ENCODE measurements at places on chromosomes 13 and 19.

DNA sequence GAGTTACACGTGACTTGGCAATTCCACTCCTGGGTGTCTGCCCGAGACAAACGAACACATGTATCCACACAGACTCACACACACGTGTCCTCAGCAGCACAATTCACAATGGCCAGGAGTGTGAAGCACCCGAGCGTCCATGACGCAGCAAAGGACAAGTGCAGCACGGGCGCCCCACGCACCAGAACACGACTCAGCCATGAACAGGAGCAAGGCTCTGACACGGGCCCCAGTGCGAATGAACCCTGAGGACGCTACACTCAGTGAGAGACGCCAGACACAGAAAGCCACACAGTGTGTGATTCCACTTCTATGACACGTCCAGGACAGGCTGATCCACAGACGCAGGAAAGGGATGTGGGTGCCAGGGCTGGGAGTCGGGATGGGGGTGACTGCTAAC is 36.4 kb downstream of the PIP5K1C start:
- peaks cover 43% of the 10 kb centered on the region for H3K4me1 ChIP-seq
- no peak overlapping the region for H3K4me3 ChIP-seq
- H3K36me3 ChIP-seq: peaks cover 68% of the 10 kb centered on the region

- peak overlapping the region; percentile 96 for H3K27ac ChIP-seq
- H3K27me3 ChIP-seq: no peaks in the 10 kb centered on the region
- peaks cover 75% of the 10 kb centered on the region for H3K36me3 ChIP-seq
- H3K4me3 ChIP-seq: peak overlapping the region; percentile 93
These were observed 681 bp upstream of the ZNF606 start for GRCh38 chr19:58003174-58003828.

DNA sequence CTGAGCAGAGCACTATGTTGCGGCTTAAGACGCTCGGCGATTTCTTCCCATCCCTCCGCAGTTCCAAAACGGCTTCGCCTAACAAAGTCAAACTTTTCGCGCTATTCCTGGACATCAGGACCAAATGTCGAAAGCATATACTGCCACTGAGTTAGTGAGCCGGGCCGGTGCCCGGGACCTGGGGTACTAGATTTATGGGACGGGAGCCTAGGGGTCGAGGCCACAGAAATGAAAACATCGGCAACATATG is 699 bp downstream of the RCBTB2 start:
- peak overlapping the region; percentile 98 for H3K27ac ChIP-seq
- no peaks in the 10 kb centered on the region for H3K36me3 ChIP-seq
- peaks cover 39% of the 10 kb centered on the region for H3K4me1 ChIP-seq
- H3K27me3 ChIP-seq: no peaks in the 10 kb centered on the region
- H3K4me3 ChIP-seq: peak overlapping the region; percentile 82
- DNase-seq: no peak

DNA sequence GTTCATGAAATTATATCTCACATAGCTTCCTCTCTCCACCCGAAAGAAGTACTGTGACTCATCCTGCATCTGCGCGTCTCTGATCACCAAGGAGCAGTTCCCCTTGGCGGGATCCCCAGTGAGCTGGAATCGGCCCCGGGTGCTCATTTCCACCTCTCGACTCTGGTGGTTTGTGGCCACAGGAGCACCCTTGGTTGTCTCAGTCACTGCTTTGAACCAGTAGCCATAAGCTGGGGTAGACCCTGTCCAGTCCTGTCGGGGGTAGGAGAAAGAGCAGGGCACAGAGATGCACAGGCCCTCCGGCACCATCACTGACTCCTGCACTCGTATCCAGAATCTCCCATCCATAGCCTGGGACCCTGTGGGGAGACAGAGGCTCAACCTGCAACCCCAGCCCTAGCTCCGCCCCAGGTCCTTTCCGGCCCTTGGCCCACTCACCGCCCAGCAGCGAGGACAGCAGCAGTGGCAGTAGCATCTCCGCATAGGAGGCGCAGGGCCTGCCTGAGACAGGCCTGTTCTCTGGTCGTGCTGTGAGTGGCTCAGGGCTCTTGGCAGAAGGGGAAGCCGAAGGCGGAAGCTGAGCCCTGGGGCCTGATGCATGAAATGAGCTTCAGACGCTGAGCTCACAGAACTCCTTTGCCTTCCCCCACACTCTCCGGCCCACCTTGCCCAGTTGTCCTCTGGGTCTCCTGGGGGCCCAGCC is at the start of gene SIGLEC10:
Gene SIGLEC10 (minus strand): TSS at position 536 of the 703 bp plus-strand sequence. CDS start 61 bp downstream, at position 475.
- H3K4me1 ChIP-seq: no peaks in the 10 kb centered on the region
- H3K4me3 ChIP-seq: no peak within 1 kb of the TSS
- peak; percentile 44 for DNase-seq
- peaks cover 89% of the 10 kb centered on the region for H3K27me3 ChIP-seq

DNA sequence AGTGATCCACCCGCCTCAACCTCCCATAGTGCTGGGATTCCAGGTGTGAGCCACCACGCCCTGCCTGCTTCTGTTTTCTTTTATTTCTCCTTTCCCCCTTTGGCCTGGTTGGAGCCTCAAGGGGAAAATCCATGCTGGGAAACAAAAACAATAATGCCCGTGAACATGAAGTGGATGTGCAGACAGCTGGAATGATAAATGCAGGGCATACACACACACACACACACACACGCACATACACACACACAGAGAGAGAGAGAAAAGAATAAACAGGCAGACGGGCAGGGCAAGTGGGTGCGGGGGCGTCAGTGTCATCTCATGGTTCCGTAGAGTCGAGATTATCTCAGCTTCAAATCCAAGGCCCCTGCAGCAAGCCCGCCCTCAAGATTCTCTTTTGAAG is 4.4 kb upstream of the PLEKHF1 start:
- no peak for DNase-seq
- H3K4me1 ChIP-seq: peaks cover 46% of the 10 kb centered on the region
- peak overlapping the region; percentile 98 for H3K27ac ChIP-seq
- H3K4me3 ChIP-seq: no peak overlapping the region
- no peaks in the 10 kb centered on the region for H3K36me3 ChIP-seq

DNA sequence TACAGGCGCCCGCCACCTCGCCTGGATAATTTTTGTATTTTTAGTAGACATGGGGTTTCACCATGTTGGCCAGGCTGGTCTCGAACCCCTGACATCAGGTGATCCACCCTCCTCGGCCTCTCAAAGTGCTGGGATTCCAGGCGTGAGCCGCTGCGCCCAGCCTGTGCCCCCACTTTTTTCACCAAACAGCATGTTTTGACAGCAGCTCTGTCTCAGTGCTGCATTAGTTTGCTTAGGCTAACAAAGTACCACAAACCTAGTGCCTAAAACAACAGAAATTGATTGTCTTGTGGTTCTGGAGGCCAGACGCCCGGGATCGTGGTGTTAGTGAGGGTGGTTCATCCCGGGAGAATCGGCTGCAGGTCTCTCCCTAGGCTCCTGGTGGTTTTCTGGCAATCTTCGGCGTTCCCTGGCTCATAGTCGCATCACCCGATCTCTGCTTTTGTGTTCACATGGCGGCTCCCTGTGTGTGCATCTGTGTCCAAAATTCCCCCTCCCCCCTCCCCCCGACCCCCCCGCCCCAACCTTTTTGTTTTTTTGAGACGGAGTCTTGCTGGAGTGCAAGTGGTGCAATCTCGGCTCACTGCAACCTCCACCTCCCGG is 30.0 kb downstream of the MYH14 start:
- H3K4me3 ChIP-seq: no peak overlapping the region
- H3K4me1 ChIP-seq: peaks cover 41% of the 10 kb centered on the region
- DNase-seq: no peak

- H3K4me1 ChIP-seq: peaks cover 35% of the 10 kb centered on the region
- H3K27ac ChIP-seq: peak overlapping the region; percentile 97
- no peaks in the 10 kb centered on the region for H3K27me3 ChIP-seq
- H3K36me3 ChIP-seq: peaks cover 33% of the 10 kb centered on the region
These were observed 550 bp downstream of the ZNF383 start for GRCh38 chr19:37218592-37218935.

DNA sequence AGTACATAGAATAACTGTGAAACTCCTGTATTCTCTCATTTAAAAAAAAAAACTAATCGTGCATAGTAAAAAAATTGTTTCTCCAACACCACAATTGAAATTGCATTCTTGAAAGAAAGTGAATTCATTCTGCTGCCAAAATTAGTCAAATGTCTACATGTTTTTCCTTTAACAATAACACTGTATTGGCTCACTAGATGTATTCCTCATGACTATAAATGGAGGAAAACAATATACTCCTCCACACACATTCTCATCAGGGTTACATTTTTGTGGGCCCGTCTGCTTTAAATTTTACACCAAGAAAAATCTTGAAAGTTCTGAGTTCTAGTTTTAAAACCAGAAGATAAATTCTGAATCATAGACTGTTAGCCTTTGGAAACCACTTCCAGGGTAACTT is 233.6 kb downstream of the KLF12 start:
- H3K36me3 ChIP-seq: no peaks in the 10 kb centered on the region
- no peaks in the 10 kb centered on the region for H3K4me1 ChIP-seq
- no peak for DNase-seq
- no peaks in the 10 kb centered on the region for H3K27me3 ChIP-seq
- H3K27ac ChIP-seq: no peak overlapping the region
- H3K4me3 ChIP-seq: no peak overlapping the region

DNA sequence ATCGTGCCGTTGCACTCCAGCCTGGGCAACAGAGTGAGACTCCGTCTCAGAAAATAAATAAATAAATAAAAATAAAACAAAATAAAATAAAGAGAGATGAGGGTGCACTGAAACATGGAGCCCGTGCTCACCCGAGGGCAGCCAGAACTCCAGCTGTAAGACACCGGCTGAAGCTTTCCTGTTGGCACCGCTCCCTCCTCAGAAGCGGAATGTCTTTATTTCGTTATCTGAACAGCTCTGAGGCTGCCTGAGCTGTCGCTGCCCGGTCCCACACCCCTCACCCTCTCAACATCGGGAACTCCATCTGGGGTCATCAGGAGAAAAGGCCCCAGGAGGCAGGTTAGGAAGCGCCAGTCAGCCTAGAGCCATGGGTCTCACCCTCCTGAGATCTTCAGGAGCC is 24.4 kb downstream of the ZNF787 start:
- H3K4me1 ChIP-seq: peaks cover 23% of the 10 kb centered on the region
- H3K4me3 ChIP-seq: no peak overlapping the region
- no peaks in the 10 kb centered on the region for H3K27me3 ChIP-seq
- peak overlapping the region; percentile 23 for H3K27ac ChIP-seq
- no peak for DNase-seq

- DNase-seq: no peak
- H3K4me1 ChIP-seq: no peaks in the 10 kb centered on the region
- H3K27ac ChIP-seq: no peak overlapping the region
- no peaks in the 10 kb centered on the region for H3K27me3 ChIP-seq
- no peak overlapping the region for H3K4me3 ChIP-seq
These were observed 56.8 kb downstream of the THSD1 start for GRCh38 chr13:52348983-52349780.

DNA sequence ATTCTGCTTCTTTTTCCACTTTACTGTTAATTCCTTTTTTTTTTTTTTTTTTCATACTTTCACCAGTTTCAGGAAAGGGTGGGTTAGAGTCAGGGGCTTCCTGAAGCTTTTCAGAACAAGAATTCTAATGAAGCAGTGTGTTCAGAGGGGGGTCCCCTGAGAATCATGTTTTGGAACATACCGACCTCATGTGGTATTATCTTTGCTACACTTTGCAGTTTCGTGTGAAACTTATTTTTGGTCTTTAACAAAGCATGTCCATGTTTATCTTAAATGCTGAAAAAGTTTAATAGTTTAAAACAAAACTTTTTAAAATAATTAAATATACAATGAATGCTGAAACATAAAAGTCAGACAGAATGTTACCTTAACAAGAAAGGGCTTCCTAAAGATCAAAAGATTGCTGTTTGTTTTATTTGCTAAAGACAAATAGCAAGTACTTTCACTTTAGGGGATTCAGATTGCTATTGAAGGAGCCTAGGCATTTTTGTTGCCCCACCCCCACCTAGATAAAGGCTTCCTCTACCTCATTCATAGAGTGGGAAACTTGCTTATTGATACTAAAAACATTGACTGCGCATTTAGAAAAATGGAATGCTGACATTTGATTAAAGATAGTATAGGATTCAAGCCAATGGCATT is 21.1 kb upstream of the POMP start:
- no peaks in the 10 kb centered on the region for H3K36me3 ChIP-seq
- peak overlapping the region; percentile 59 for H3K27ac ChIP-seq
- no peaks in the 10 kb centered on the region for H3K27me3 ChIP-seq

GRCh38 chr19:33448159-33448516 is 73.5 kb downstream of the PEPD start:
- H3K4me3 ChIP-seq: no peak overlapping the region
- peak; percentile 1 for DNase-seq
- H3K27me3 ChIP-seq: no peaks in the 10 kb centered on the region
- H3K36me3 ChIP-seq: peaks cover 20% of the 10 kb centered on the region
- H3K27ac ChIP-seq: no peak overlapping the region

DNA sequence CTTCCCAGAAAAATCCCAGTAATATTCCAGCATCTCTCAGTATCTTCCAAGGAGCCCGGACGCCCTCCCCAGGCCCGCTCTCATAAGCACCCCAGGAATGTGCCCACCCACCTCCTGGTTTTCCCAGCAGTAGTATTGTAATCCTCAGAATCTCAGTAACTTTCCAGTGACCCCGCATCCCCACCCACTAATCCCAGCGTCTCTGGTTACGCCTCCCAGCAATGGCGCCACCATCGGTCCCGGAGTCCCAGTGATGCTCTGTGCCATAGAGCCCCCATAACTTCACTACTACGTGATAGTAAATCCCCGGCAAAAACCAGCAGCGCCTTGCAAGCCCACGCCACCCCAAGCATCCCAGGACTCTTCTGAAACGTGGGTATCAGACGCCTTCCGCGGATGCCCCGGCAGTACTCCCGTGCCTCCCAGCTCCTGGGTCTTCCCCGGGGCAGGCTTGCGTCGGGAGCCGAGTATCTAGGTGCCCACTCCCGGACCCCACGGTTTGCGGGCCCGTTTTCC is 928 bp upstream of the PNPLA6 start:
- peaks cover 38% of the 10 kb centered on the region for H3K4me1 ChIP-seq
- peak; percentile 63 for DNase-seq
- no peaks in the 10 kb centered on the region for H3K27me3 ChIP-seq
- peak overlapping the region; percentile 93 for H3K27ac ChIP-seq
- H3K36me3 ChIP-seq: peaks cover 50% of the 10 kb centered on the region

DNA sequence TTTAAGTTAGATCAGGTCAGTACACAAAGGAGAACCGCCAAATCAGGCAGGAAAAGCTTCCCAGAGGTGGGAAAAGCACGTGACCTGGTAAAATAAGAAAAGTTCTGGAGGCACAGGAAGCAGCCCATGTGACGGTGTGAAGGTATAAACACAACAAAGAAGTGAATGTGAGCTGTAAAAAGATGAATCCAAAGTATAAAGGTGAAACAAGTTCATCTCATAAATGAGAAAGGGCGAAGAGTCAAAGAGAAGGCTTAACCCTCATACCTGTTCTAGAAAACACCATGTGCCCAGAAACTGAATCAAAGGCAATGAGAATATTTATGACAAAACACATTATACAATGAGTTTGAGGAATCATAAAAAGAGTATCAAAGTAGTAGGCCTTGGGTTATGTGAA is 47.0 kb downstream of the USP12 start:
- no peaks in the 10 kb centered on the region for H3K27me3 ChIP-seq
- no peaks in the 10 kb centered on the region for H3K36me3 ChIP-seq
- no peak for DNase-seq
- H3K27ac ChIP-seq: no peak overlapping the region
- no peak overlapping the region for H3K4me3 ChIP-seq

GRCh38 chr19:41341669-41342490 is 11.8 kb downstream of the TGFB1 start:
- peaks cover 4% of the 10 kb centered on the region for H3K4me1 ChIP-seq
- DNase-seq: no peak
- H3K27me3 ChIP-seq: no peaks in the 10 kb centered on the region
- no peak overlapping the region for H3K4me3 ChIP-seq

- peak overlapping the region; percentile 89 for H3K4me3 ChIP-seq
- no peaks in the 10 kb centered on the region for H3K36me3 ChIP-seq
- peaks cover 47% of the 10 kb centered on the region for H3K4me1 ChIP-seq
- no peaks in the 10 kb centered on the region for H3K27me3 ChIP-seq
- no peak for DNase-seq
- H3K27ac ChIP-seq: peak overlapping the region; percentile 97
These were observed 16.6 kb upstream of the LRP3 start for GRCh38 chr19:33177417-33177979.

All from left ventricle myocardium inferior (tissue), 1 donor.